ENCODE measurements at places on chromosomes 11 and 22.
A peak's percentile ranks its signal among the peaks of the same experiment; 100 is the strongest.

DNA sequence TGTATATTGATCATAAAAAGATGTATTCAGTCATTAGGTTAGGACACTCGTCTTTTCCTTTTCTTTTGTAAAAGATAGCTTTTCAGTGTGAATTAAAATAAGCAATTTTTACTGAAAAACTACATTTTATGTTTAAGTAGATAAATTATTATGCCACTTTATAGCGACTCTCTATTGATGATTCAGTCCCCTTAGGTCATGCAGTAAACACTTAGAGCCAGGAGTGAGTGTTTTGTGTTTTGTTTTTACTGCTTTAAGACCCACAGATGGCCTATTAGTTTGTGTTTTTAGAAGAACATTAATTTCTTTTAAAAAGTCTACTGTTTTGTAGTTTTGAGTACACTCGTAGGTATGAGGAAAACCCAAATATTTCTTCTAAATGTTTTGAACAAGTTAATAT lies 86.6 kb downstream of the YAP1 start:
- no peak for DNase-seq

DNA sequence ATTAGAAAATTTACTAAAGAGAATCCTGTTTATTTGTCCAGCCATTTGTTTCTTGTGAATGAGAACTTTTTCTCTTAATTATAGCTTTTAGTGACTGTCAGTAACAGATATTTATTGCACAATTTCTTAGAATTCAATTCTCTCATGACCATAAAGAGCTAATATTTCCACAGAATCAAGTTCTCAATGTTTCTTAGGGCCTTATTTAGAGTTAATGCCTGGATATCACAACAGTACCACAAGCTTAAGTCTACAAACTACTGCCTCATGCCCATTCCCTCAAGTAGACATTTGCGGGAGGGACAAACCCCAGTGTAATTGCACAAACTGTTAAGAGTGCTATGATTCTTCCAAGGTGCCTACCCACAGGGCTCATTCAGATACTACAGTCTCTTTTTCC lies 199.7 kb upstream of the POU2AF2 start:
- DNase-seq: no peak

DNA sequence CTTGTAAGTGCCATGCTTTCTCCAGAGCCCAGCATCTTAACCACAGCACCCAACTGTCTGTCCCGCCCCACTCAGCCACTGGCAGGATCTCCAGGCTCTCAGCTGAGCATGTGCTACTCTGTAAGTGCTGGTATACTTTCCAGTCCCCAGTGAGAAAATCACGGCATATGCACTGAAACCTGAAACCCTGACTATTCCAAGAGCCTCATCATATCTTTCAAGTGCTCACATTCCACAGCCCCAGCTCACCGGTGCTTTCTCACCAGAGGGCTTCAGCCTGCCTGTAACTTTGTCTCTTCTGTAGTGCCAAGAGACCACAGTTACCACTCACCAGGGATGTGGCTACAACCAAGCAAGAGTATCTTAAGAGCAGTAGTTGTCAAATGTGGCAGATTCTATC lies 24.4 kb upstream of the PAMR1 start:
- DNase-seq: no peak

- DNase-seq: peak; percentile 88
Observed at GRCh38 chr11:118608360-118609227, 1.2 kb downstream of the PHLDB1 start.

DNA sequence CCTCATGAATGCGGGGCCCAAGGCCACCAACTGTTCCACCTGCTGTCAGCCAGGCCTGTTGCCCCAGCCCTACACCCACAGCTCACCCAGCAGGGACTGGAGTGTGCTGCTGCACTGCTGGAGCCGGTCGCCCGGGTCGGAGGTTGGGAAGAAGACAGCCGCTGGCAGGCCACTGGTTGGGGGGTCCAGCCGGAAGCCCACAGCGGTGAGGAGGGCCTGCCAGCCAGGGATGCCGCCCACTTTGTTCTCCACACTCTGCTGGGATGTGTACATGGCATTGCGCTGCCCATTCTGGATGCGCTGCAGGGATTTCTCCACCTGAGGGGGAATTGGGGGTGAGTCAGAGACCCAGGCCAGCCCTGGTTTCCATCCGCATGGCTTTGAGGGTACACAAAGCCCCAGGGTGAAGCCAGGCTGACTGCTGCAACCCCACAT lies 74.2 kb upstream of the PITPNB start:
- DNase-seq: no peak

DNA sequence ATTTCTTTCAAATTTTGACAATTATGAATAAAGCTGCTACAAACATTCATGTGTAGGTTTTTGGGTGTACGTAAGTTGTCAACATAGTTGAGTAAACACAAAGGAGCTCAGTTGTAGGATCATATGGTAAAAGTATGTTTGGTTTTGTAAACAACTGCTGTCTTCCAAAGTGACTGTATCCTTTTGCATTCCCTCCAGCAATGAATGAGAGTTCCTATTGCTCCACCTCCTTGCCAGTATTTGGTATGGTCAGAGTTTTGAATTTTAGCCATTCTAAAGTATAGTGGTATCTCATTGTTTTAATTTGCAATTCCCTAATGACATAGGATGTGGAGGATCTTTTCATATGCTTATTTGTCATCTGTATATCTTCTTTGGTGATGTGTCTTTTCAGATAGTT lies 28.0 kb upstream of the PHOX2A start:
- DNase-seq: no peak

GRCh38 chr11:17473071-17473744 lies 3.4 kb downstream of the ABCC8 start:
- DNase-seq: no peak

GRCh38 chr22:20154602-20155187 lies 3.8 kb upstream of the CCDC188 start:
- DNase-seq: no peak

DNA sequence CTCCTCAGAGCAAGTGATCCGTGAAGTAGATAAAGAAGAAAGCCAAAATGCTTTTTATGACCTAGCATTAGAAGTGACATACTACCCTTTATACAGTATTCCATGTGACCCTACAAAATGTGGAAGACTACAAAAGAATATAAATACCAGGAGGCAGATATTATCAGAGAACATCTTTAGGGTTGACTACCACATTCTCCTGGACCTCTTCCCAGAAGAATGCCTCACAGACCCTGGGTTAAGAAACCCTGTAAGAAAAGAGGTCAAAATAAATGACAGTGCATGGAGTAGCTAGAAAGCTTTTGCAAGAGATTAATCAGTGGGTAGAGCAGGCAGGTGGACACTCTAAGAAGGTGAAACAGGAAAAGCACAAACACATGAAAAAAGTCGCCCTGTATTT lies 69.2 kb downstream of the FANCF start:
- DNase-seq: no peak

DNA sequence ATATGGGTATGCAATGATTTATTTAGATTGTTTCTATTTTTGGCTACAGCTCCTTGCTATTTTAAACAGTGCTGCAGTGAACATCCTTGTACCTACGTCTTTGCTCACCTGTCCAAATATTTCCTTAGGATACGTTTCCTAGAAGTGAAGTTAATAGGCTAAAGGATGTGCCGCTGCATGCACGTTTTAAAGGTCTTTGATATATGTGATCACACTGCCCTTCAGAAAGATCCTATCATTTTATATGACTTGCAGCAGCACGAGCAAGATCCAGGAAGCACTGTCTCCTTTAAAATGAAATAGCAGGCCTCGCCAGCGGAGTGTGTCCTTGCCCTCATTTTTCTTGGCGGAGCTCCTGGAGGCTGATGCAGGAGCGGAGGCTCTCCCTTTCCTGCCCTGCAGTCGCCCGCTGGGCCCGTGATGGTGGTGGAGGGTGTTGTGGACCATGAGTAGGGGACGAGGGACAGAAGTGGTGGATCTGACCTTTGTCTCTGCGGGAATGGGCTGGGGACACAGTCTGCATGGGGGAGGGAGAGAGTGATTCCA lies 19.4 kb downstream of the RPS6KA4 start:
- no peak for DNase-seq

- no peak for DNase-seq
Observed at GRCh38 chr11:17596711-17597110, 49.7 kb downstream of the OTOG start.

- no peak for DNase-seq
Observed at GRCh38 chr11:117498791-117499190, 171.1 kb downstream of the CEP164 start.

GRCh38 chr22:25961699-25962098 lies 207.6 kb upstream of the SEZ6L start:
- no peak for DNase-seq

GRCh38 chr22:32579529-32580220 lies 105.1 kb downstream of the FBXO7 start:
- DNase-seq: no peak

DNA sequence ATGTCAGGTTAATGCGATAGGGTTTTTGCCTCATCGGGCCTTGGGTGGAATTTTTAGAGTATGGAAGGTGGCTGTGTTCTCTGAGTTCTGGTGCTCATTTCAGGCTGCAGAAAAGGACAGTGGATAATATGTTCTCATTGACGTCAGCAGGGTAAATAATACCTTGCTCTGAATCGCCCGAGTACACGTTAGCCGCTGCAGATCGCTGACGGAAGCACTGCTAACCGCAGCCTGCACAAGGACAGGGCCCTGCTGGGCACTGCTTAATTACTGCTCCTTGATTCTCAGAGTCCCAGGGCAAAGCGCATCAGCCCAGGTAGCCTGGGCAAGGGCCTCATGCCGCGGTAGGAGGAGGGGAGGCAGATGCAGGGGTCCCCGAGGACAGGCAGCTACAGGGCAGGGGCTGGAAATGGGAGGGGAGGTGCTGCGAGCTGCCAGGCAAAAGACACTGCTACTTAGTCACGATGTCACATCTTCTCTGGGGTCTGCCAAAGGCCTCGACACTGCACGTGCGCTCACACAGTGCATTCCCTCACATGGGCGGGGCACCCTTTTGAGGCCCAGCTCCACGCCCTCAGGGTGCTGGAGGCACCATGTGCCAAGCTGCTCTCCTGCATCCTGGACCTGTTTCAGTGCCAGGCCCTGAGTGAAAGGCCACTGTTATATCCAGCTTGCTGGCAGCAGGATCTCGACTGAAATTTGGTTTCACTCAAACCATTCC lies 35.2 kb downstream of the PPP2R1B start:
- no peak for DNase-seq

GRCh38 chr11:36605221-36606216 lies 7.5 kb upstream of the RAG2 start:
- DNase-seq: no peak

DNA sequence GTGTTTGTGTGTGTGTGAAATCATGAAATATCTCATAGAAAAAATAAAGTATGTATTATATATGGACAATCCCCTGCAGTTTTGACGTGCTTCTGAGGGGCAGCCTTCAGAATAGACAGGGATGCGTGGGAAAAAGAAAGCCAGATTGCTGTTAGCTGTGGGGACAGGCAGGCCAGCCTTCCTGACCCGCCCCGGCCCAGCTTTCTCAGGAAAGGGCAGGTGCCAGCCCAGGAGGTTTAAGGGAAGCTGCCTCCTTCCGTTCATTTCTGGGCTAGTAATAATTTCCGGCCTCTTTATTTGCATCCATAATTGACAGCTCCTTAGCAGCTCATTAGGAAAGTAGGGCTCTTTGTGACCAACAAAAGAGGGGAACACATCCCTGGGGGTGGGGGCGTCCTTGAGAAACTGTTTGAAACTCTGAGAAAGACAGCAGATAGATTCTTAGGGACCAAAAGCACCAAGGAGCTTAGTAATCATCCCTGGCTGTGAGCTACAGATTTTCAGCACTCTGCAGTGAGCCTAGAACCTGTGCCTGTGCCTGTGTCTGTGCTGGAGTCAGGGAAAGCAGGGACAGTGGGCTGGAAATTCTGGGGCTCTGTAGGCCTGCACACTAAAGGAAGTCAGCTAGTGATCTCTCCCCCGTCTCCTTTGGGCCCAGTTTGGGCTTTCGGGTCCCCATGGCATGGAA lies 632.9 kb upstream of the CADM1 start:
- DNase-seq: no peak

GRCh38 chr11:3099178-3099577 lies 42.0 kb upstream of the CARS1 start:
- DNase-seq: no peak

DNA sequence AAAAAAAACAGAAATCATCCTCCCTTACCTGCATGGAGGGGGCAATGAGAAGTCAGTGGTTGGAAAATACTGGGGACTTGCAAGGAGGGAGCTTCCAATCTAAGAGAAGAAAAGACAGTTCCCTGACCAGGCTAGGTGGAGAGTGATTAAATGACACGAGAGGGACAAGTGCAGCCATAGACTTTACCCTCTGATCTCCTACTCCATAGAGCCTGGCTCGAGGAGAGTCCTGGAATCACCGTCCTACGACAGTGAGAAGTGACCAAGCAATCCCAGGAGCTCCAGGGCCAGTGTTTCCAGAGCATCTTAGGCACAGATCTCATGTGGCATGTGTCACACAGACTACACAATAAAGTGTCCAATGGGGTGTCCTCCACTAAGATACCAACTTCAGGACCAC lies 25.7 kb downstream of the MYH9 start:
- DNase-seq: no peak

GRCh38 chr11:117591316-117592039 lies 205.5 kb downstream of the DSCAML1 start:
- no peak for DNase-seq

GRCh38 chr22:46351131-46351735 lies 15.7 kb downstream of the TRMU start:
- no peak for DNase-seq
